ENCODE measurements at places on chromosomes 16 and 17.
A peak's percentile ranks its signal among the peaks of the same experiment; 100 is the strongest.

GRCh38 chr17:69547230-69547629, 132.7 kb downstream of the MAP2K6 start:
- no peak for DNase-seq

DNA sequence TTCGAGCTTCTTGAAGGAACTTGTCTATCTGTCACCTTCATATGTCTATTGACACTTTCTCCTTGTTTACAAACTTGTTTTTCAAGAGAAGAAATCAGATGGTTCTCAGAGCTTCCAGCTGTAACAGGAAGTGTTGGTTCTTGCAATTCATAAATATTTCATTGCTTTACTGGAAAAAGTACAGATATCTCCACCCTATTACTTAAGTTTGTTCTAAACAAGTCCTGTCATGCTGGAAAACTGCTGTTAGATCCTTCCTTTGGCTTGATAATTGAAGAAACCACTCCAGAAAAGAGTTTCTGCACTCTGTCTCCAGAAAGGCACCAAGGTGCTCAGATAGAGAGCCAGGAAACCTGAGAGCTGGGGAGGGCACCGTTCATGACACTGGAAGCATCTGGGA, 181.6 kb downstream of the DNAH9 start:
- no peak for DNase-seq

DNA sequence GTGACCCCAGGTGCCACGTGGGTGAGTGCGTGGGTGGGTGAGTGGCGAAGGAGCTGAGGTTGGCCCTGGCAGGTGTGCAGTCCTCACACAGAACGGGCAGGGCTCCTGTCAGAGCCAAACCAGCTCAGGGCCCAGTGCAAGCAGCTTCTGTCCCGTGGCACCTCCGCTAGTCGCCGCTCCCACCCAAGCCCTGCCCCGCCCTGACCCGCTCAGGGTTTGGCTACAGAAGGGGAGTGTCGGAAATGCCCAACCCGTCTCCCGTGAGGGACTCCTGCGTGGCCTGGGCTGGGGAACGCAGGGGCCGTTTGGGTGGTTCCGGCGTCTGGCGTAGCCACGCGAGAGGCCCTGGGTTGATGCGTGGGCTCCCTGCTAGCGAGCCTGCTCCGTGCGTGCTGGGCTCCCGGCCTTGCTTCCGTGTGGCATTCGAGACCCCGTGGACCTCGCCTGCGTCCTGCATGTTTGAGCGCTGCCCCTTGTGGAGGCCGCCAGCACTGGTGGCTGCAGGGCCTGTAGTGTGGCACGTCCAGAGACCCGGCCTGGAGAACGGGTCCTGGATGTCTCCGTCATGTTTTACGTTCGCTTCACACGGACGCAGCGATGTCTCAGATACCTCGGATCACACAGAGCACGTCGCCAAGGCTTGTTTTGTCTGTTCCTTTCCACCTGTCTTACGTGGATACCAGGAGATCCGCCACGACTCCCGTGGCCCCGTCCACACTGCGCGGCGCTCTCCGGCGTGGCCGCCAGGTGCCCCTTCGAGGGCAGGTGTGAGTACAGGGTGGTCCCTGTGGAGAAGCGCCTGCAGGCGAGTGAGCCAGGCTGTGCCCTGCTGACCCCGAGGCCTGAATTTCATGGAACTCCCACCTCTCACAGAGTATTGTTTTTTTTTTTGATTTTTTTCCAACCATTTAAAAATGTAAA, 10.2 kb downstream of the CAPN15 start:
- DNase-seq: no peak

GRCh38 chr16:55563797-55564196, 2.7 kb upstream of the CAPNS2 start:
- no peak for DNase-seq

GRCh38 chr16:74622005-74622404, 15.1 kb upstream of the GLG1 start:
- DNase-seq: no peak

DNA sequence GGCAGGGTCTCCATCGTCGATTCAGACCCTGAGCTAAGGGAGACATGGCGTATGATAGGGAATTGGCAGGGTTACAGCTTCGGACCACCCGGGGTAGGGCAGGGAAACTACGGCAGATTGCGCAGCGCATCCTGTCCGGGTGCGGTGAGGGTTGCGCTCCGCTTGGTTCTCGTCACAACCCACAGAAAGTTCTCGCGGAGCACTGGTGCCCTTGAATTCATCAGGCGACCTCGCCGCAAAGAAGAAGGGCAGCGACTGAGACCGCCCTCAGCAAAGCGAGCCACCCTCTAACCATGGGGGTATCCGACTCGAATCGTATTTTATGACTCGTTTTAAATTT, 1.2 kb downstream of the HS3ST3B1 start:
- DNase-seq: no peak

GRCh38 chr17:57626520-57627210, 118.4 kb downstream of the CCDC182 start:
- DNase-seq: peak; percentile 43

GRCh38 chr17:64437944-64438525, 10.9 kb upstream of the MILR1 start:
- no peak for DNase-seq

- peak; percentile 60 for DNase-seq
These were observed 92.1 kb downstream of the TBC1D16 start for GRCh38 chr17:79943347-79944241.

DNA sequence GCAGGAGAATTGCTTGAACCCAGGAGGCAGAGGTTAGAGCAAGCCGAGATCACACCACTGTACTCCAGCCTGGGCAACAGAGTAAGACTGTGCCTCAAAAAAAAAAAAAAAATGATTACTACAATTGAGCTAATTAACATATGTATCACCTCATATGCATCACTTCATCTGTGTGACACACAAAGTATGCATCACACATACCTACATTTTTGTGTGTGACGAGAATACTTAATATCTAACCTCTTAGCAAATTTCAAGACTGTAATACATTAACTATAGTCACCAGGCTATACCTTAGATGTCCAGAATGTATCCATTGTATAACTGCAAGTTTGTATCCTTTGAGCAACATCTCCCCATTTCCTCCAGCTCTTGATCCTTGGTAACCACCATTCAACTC, 214.2 kb upstream of the MON1B start:
- DNase-seq: no peak

- DNase-seq: no peak
These were observed 34.4 kb downstream of the CDRT4 start for GRCh38 chr17:15432807-15433611.

GRCh38 chr16:767743-768235, 7.3 kb downstream of the MSLN start:
- no peak for DNase-seq

GRCh38 chr16:75916451-75916850, 190.2 kb upstream of the CPHXL start:
- DNase-seq: no peak

- DNase-seq: no peak
These were observed 25.1 kb downstream of the SMARCE1 start for GRCh38 chr17:40622509-40622928.

DNA sequence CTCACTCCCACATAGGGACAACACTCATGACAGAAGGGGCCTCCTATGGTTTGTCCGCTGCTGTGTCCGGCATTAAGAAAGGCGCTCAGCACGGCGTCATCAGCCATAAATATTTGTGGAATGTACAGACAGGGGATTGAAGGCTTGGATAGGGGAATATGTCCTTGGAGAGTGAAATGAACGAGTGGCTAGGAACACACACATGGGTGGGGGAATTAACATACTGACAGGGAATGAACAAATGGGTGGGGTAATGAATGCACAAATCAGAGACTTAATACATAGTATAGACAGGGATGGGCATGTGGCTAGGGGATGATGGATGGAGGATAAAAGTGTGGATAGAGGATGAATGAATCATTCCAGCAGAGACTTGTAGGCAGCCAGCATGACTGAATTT, 154.0 kb upstream of the HSBP1 start:
- no peak for DNase-seq

DNA sequence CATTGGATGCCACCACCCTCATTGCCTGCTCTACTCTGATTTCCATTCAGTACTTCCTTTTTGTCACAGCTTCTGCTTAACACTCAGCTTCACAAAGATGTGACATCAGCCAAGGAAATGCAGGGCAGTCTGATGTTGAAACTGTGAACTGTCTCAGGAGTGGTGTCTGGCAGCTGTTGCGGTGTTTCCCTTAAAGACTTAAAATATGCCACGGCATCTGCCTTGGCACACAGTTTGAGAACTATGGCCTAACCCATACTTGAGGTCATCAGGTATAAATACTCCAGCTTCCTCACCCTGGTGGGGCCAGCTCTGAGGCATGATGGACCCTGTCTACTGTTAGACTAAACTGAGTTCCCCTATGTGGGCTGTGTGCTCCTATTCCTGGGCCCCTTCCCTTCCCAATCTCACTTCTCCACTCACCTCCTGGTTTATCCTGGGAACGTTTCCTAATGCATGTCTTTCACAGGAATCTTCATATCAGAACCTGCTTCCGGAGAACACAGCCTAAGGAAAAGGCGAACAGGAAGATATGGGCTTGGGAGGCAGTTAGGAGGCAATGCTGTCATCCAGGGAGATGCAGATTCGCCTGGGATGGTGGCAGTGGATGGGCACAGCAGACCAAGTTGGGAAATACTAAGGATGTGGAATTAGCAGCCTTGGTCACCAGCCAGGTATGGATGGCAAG, 96.5 kb downstream of the WSCD1 start:
- DNase-seq: no peak

DNA sequence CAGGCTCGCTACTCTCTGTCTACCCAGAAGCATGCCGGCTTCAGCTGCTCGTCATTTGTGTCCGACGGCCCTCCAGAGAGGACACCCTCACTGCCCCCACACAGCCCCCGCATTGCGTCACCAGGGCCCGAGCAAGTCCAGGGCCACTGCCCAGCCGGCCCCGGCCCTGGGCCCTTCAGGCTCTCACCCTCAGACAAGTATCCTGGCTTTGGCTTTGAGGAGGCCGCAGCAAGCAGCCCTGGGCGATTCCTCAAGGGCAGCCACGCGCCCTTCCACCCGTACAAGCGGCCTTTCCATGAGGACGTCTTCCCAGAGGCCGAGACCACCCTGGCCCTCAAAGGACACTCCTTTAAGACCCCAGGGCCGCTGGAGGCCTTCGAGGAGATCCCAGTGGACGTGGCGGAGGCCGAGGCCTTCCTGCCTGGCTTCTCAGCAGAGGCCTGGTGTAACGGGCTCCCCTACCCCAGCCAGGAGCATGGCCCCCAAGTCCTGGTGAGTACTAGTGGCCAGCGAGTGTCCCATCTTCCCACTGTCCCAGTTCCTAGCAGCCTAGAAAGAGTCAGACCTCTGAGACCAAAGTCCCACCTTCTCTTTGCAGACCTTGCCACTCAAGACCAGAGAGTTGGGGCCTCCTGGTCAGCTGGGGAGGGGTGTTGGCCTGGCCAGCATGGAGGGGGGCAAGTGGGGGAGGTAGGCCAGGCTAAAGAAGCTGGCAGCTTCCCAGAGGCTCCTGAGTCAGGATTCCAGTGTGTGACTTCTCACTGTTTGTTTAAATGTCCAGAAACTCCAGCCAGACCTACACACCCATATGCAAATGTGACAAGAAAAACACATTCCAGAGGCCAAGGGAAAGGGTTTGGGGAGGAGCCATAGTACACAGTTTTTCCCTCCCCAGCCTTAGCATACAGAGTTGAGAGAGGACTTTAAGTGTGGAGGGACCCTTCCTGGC, 18.6 kb downstream of the FOXN1 start:
- no peak for DNase-seq

DNA sequence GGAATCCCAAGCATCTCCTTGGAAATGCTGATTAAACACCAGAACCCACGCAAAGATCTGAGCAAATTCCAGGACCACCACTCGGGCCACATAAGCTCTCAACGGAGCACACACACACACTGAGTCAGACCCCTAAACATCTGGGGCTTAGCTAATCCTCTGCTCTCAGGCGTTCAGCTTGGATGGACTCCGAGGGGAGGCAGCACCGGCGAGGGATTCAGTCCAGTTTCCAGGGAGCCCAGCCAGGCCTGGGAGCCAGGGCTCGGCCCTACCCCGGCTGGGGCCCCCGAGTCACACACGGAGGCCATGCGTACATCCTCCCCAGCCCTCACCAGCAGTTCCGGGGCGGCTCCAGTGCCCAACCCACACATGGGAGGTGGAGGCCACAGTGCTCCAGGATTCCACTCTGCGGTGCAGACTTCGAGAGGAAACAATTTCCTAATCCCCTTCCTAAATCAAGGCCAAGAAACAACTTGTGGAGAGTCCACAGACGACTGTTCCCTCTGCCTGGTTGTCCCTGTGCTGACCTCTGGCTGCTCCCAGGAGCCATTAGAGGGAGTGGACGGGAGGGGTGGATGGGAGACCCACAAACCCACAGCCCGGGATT, 70.5 kb downstream of the GAS7 start:
- peak; percentile 30 for DNase-seq

GRCh38 chr16:59905131-59905530, 1171.0 kb upstream of the GOT2 start:
- DNase-seq: no peak

- DNase-seq: no peak
These were observed 232.4 kb downstream of the CBLN1 start for GRCh38 chr16:49049191-49049590.

DNA sequence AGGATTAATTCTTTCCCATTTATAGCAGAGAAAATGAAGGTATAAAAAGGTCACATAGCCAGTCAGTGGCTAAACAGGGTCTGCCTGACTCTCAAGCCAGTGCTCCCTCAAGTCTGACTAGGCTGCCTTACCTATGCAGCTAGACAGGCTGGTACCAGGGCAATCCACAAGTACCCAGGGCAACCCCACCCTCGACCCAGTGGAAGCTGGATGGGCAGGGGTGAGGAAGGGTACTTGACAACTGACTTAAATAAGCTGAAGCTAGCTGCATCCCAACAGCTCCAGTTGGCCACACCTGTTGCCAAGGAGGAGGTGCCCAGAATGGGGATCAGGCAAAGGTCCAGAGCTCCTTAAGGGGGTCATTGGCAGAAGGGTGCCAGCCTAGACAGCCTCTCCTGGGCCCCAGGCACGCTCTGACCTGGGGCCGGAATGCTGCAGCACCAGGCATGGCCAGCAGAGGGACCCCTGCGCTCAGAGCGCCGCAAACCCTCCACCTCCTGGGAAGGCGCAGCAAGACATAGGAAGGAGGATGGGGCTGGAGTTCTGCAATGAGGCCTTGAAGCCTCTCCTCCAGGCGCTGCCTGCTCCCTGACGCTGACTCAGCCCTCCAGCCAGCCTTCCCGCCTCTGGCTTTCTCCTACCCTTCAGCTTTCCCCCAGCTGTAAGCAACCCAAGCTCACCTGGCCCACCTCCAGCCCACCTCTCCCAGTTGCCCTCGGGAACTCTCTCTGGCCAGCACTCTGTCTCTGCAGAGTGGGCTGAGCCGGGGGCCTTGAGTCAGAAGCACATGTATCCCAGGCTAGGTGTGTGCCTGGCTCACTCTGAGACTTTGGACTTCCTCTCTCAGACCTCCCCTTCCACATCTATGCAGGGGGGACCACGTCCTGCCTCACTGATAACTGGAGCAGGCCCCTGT, 28.8 kb downstream of the MPP2 start:
- peak; percentile 71 for DNase-seq

GRCh38 chr17:8451933-8452614, 16.4 kb downstream of the NDEL1 start:
- DNase-seq: no peak

Measured in brain (organoid and tissue), 16 donors.